ENCODE measurements at places on chromosomes 3 and 15.

DNA sequence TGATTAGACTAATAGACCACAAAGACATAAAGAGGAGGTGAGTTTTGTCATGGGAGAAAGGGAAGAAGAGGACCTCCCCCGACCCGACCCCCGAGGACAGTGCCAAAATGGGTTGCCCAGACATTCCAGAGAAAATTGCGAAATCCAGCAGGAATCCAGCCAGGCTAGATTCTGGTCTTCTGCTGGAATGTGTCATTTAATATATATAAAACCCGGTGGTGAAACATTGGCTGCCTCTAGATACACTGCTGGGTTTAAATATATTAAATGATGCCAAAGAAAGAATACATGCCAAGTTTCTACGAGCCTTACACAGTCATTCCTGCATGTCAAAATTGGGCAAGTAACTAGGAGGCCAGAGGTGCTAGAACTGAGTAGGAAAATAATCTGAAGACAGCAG, 45.3 kb upstream of the SPESP1 start:
- no peak for DNase-seq

DNA sequence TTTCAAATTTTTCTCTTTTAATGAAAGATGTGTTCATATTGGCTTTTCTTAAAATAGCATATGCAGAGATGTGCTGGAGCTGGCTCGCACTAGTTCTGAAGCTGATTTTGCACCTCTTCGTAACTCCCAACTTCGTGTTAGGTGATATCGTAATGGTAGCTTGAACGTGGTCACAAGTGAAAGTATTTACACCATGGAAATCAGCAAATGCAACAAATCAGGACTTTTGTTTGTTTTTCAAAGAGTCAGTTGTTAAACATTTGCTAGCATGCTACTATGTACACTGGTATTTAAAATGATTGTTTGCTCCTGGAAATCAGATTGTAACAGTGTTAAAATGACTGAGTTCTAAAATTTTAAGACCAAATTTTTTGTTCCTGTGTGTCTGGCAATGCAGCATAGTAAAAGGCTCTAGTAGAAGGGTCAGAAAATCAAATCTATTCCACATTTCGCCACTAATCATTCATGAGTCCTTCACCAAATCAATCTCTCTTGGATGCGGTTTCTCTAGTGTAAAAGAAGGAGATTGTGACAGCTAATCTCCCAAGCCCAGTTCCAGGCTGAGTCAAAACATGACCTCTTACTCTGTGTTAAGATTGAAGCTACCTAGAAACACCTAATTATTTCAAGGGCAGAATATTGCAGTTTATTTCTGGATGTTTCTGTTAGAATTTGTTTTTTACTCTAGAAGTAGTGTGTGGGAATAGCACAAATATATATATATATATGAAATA, 34.3 kb upstream of the CMC1 start:
- no peak for DNase-seq

- no peak for DNase-seq
These were observed 46.3 kb upstream of the EIF3J start for GRCh38 chr15:44490622-44491021.

DNA sequence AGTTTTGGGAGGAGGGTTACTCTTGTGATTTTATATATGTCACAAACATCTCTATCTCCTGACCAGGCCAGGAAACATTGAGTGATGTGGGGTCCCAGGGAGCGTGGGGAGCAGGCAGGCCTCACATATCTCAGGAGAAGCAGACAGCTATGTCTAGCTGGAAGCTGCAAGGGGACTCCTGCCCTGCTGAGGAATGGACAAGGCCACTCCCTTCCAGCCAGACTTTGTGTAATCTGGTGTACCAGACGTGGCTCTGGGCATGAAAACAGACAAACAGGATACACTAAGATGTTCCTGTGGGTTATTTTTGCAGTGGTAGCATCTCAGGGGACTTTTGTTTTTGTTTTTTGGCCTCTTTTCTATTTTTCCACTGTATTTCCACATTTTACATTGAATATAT, 23.2 kb downstream of the CYP8B1 start:
- no peak for DNase-seq

DNA sequence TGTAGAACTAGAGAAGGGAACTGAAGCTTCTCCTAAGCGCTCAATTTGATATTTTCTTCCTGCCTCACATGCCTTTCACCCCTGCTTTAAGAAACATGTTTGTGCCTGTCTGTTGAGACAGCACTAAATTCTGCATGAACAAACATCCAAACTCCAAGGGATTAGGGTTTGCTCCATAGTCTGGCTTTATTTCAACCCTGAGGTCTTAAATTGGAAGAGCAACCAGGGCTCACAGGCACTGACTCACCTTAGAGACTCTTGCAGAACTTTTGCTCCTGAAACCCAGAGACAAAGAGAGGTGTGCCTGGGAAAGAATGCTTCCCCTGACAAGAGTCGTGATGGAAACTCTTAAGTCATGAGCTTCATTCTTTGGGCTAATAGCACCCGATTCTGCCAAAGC, 393.9 kb upstream of the MCTP2 start:
- no peak for DNase-seq

DNA sequence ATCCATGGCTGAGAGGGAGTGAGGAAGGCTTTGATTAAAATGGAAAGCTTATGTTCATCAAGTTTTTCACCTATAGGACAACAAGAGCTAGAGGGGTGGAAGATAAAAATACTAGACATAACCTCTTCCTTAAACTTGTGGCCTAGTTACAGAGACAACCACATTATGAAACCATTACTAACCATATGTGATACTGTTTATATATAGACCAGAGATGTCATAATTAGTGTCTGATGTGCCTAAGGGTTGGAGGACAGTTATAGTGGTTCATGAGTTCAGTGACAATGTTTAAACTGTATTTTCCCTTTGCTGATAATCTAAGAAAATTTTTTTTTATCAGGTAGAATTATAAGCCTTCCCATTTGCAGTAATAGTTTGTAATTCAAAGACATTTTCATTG, 23.7 kb downstream of the PHLDB2 start:
- no peak for DNase-seq

GRCh38 chr15:76184650-76185035, 124.9 kb downstream of the TMEM266 start:
- DNase-seq: no peak

DNA sequence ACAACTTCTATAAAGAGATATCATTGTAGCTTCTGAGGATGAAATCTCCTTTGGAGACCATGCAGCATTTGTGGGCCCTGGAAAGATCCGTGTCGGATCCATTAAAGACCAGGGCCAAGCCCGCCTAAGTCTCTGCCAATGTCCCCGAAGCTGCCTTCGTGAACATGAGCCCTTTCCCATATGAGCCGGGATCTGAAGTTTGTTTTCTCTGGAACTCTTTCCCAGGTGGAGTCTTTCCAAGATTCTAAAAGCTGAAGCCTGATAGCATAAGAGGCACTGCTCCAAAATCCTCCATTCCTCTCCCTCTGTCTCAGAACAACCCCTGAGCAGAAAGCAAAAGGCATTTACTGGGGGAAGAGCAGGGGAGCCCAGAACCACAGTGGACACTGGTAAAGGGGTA, 274.6 kb downstream of the NTRK3 start:
- no peak for DNase-seq

DNA sequence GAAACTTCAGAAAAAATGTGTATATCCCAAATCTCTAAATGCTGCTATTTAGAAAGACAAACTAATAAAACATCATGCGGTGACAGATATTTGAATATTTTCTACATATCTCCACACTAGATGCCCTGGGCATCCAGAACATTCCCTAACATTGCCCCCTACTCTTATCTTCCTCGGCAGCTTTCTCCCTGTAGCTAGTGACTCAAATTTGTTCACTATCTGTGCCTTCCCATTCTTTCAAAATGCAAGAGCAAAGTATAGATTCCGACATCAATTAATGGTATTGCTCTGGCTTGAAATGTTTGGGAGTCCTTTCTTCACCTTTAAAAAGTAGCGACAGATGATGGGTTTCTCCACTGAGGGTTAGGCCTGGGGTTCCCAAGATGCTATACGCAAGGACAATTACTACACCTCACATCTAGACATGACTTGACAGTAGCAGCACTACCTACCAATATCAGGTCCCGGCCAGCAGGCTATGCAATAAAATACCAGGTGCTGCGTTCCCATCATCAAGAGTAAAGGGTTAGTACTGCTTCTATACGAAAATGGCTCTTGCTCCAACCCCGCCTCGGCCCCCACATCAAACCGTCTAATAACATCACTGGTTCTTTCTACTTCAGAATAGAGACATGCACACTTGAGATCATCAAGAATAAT, 631 bp downstream of the UBR1 start:
- no peak for DNase-seq

DNA sequence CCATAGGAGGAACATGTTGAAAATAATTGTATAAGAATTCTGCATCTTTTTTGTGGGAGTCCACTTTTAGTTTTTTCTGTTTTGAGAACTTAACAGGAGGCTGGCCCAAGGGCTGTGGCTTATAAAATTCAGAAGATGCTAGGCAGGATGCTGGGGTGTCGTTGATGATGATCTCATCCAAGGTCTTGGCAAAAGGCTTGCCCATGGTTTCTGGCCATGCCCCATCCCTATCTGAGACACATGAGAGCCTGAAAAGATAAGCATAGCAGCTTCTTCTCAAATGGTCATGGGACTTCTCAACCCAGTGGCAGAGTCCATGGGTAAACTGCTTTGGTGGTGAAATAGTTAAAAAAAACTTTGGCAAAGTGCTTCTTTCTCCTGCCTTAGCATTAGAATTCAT, 35.2 kb downstream of the CMSS1 start:
- no peak for DNase-seq

- DNase-seq: no peak
These were observed 17.4 kb upstream of the MKRN3 start for GRCh38 chr15:23548071-23548470.

GRCh38 chr3:1693145-1693544, 405.5 kb upstream of the CNTN4 start:
- no peak for DNase-seq

GRCh38 chr3:146781059-146781458, 175.9 kb upstream of the PLSCR5 start:
- no peak for DNase-seq

GRCh38 chr3:196142202-196142956, 60.5 kb upstream of the TFRC start:
- no peak for DNase-seq

DNA sequence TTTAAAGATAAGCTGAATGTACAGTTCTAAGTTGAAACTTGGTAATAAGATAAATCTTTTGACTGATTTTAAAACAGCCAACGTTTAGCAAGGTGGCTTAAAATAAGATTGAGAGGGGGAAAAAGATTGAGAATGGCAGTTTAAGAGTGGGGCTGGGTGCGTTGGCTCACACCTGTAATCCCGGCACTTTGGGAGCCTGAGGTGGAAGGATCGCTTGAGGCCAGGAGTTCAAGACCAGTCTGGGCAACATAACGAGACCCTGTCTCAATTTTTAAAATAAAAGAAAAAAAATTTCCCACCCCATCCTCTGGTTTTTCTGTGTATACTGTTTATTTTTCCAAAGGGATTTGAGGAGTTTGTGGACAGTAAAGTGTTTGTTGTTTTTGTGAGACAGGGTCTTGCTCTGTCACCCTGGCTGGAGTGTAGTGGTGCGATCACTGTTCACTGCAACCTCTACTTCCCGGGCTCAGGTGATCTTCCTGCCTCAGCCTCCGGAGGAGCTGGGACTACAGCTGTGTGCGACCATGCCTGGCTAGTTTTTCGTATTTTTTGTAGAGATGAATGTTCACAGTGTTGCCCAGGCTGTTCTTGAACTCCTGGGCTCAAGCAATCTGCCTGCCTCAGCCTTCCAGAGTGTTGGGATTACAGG, 3.0 kb downstream of the MAPK6 start:
- DNase-seq: no peak

DNA sequence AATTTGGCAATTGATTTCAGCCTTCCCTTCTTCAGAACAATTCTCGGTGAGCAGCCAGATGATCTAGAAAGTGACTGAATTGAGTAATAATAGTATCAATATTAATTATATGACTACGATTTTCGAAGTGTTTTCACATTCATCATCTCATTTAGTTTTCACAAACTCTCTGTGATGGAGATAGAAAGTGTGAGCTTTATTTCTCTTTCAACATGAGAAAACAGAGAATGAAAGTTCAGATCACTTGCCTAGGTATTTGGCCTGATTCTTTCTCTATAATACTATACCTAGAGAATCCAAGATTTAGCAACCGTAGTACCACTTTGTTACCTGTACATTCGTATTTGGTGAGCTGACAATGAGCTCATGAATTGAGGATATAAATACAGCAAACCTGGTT, 739.2 kb upstream of the NR2F2 start:
- no peak for DNase-seq

GRCh38 chr15:59736181-59736580, 47.1 kb upstream of the BNIP2 start:
- DNase-seq: no peak

- no peak for DNase-seq
These were observed 503.5 kb downstream of the EDEM1 start for GRCh38 chr3:5690904-5691532.

DNA sequence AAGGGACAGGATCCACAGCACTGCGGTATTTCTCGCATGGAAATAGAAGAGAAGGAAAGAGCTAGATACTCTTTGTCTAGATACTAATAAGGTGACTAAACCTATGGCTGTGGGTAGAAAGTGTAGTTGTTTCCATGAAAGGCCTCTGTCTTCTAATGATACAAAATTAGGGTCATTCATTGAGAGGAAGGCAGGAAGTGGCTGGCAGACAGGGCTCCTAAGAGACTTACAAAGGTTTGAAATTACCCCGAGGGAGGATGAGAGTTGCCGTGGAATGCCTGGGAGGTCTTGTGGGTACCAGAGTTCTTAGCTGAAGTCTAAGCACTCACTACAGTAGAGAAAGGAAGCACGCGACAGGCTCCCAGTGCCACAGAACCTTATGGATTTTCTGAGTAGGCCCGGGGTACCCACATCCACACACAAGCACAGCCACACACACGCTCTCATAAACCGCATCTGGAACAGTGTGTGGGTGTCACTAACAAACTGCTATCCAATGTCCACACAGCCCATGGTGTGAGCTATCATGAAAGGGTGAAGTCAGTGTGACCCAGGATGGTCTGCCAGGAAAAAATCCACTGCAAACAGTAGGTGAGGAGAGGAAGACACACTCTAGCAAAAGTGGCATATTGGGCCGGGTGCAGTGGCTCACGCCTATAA, 221.4 kb downstream of the FAM43A start:
- DNase-seq: no peak

- DNase-seq: no peak
These were observed 10.6 kb downstream of the PARP14 start for GRCh38 chr3:122691195-122691594.

GRCh38 chr3:118628704-118629341, 405.8 kb downstream of the IGSF11 start:
- no peak for DNase-seq

DNA sequence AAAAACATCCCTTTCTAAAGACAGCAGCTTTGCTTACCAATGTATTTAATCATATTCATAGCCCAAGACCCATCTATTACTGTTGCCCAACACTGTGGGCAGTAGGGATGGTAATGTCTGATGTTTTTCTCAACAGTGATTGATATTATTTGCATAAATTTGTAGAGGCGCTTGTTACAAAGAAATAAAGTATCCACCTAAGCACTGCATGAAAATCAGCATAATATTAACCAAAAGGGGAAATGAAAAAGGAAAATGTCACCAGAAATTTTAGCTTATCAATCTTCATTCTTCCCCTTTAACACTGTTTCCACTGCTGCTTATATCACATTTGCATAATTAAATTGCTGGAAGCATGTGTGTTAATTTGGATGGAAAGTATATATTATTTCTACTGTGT, 140.5 kb downstream of the CTNNB1 start:
- no peak for DNase-seq

- DNase-seq: no peak
These were observed 55.2 kb upstream of the HEG1 start for GRCh38 chr3:125110876-125111480.

GRCh38 chr3:156029208-156029607, 91.2 kb upstream of the KCNAB1 start:
- no peak for DNase-seq

- DNase-seq: no peak
These were observed 46.6 kb downstream of the ZFAND6 start for GRCh38 chr15:80106051-80106450.
